ENCODE measurements at places on chromosomes 11 and 22.
A peak's percentile ranks its signal among the peaks of the same experiment; 100 is the strongest.

GRCh38 chr11:40139536-40139935 lies 1319.9 kb downstream of the LRRC4C start:
- DNase-seq: no peak

GRCh38 chr11:125163431-125164063 lies 1.0 kb upstream of the PKNOX2 start:
- no peak for DNase-seq

GRCh38 chr11:783581-784015 lies 6.3 kb downstream of the CEND1 start:
- peak; percentile 84 for DNase-seq

DNA sequence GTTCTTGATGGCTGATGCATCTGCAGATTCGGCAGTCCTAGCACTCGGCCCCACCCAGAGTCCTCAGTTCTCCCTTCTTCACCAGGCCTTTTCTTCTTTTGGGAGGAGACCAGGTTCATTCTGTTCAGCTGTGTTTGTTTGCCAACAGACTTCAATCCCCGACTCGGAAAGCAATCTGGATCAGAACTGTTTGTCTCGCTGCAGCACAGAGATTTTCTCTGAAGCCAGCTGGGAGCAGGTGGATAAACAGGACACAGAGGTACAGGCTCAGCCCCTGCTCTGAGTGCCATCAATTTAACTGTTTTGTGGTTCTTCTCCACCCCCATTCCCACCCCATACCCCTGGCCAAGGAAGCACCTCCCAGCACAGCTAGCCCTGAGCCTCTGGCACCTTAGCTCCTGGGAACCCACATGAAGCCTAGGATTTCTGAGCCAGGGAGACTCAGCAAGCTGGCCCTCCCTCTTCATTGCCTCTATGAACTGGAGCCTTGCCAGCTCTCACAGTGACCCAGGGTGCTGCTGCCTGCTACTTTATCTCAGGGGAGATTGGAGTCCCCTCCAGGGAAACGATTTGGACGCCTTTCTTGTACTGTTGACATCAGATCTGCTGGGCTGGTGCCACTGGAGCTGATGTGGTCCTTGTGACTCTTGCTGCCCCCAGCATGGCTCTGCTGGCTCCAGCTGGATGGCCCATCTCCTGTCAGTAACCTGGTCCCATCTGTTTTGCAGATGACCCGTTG lies 58.2 kb upstream of the HORMAD2 start:
- peak; percentile 54 for DNase-seq

DNA sequence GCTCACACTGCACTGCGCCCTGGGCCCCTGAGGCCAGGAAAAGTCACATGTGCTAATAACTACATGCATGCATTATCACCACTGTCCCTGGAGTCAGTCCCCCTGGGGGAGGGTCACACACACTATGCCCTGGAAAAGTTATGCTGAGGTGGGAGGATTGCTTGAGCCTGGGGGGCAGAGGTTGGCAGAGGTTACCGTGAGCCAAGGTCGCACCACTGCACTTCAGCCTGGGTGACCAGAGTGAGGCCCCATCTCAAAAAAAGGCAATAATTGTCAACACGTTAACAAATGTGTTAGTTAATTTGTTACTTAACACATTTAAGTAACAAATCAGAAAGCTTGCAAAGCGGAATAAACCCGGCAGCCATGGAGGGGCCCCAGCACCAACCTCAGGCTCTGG lies 13.3 kb upstream of the SEC14L6 start:
- no peak for DNase-seq

DNA sequence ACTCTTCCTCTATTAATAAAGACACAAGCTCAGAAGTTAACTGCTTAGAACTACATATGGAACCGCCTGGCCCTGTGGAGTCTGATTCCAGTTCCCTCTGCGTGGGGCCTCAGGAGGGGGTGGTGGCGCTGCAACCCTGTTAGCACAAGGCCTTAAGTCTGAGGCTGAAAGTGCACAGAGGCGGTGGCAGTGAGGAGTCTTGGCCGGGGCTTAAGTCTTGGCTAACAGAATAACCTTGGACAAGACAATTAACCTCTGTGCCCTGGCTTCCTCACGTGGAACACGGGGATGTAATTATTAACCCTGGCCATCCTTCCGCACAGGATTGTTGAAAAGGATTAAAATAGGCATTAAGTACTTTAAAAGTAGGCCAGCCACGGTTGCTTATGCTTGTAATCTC lies 191.5 kb downstream of the CEP164 start:
- no peak for DNase-seq

GRCh38 chr11:115425816-115426215 lies 78.4 kb downstream of the CADM1 start:
- DNase-seq: no peak

- no peak for DNase-seq
Observed at GRCh38 chr11:111605681-111606080, 3.4 kb downstream of the SIK2 start.

GRCh38 chr11:70650075-70650909 lies 252.0 kb downstream of the CTTN start:
- DNase-seq: peak; percentile 63

DNA sequence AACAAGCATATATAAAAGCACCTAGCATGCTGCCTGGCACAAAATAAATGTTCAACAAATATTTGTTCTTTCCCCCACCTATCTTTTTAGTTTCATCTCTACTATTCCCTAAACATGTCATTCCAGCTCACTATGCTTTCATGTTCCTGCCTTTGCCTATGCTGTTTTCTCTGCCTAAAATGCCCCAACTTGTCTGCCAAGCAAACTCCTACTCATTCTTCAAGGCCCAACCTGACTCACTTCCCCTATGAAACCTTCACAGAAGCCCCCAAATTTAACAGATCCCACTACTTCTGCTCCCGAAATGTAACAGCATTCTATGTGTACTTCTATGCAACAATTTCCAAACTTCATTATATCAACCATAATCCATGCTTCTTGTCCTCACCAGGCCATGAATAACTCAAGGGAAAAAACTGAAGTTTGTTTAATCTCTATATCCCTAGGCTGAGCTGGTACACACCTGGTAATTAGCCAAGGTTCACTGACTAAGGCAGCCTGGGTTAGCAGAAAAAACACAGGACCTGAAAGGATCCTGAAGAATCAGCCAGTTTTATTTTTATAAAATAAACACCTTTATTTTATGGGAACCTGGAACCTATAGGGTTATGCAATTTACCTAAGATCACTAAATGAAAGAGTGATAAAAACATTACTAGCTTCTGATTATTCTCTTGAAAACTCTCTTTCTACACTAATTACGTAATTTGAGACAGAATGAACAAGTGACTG lies 72.2 kb downstream of the PAK1 start:
- no peak for DNase-seq

- peak; percentile 81 for DNase-seq
Observed at GRCh38 chr22:38733724-38734381, 21.9 kb downstream of the SUN2 start.

DNA sequence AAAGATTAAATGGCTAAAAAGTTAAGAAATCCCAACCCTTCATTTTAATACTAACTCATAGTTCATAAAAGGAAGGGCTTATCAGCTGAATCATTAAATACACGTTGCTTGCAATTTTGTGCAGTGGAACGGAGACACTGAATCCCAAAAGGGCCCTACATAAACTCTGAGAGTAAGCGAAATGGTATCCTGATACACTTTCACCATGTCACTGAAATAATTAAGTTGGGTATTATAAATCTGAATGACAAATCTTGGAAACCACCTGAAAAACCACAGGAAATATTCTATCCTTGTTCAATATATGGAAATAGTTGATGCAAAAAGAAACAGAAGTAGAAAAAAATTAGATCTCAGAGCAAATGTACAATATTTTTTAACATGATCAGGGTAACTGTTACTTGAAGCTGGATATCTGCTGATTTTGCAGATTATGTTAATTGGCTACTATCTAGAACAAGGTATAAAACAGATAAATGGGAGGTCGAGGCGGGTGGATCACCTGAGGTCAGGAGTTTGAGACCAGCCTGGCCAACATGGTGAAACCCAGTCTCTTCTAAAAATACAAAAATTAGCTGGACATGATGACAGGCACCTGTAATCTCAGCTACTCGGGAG lies 55.1 kb downstream of the MAML2 start:
- DNase-seq: no peak

DNA sequence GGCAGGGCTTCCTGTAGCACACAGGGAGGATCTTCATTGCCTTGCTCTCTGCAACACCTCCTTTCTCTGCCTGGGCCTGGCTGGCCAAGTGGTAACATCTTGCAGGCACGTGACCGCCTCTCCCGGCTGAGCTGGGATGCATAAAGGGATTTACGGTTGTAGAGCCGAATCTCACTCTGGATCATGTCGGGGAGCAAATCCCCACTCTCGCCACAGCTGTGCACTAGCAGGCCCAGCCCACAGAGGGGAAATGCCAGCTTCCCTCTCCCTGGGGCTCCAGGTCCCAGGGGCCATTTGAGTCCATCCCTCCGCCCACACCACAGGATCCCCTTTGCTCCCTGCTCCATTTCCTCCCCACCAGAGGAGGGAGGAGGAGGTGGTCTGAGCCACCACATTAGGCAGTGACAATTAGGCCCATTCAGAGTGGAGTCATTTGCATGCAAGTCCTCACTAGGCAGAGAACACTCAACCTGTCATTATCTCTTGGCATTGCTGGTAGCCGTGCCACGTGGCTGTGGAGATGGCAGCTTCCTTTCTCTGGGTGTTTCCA lies 196.7 kb downstream of the DSCAML1 start:
- DNase-seq: no peak

GRCh38 chr11:74307434-74307833 lies 4.0 kb downstream of the P4HA3 start:
- DNase-seq: no peak

- peak; percentile 38 for DNase-seq
Observed at GRCh38 chr11:123525511-123525918, 95.4 kb downstream of the GRAMD1B start.

- DNase-seq: no peak
Observed at GRCh38 chr22:20978419-20978818, 3.7 kb upstream of the LZTR1 start.

DNA sequence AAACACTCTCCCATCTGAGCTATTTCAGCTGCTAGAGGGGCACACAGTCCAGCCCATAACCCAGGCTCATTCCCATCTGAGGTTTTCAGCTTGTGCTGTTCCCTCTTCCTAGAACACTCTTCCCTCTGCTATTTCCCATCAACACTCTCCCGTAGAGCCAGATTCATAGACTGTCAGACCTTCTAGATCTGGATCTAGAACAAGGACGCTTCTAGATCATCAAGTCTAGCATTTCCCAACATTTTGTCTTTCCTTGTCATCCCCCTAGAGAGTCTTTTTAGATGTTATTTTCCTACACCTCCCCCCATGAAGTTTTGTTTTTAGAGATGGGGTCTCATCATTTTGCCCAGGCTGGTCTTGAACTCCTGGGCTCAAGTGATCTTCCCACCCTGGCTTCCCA lies 13.4 kb downstream of the CRYBA4 start:
- no peak for DNase-seq

DNA sequence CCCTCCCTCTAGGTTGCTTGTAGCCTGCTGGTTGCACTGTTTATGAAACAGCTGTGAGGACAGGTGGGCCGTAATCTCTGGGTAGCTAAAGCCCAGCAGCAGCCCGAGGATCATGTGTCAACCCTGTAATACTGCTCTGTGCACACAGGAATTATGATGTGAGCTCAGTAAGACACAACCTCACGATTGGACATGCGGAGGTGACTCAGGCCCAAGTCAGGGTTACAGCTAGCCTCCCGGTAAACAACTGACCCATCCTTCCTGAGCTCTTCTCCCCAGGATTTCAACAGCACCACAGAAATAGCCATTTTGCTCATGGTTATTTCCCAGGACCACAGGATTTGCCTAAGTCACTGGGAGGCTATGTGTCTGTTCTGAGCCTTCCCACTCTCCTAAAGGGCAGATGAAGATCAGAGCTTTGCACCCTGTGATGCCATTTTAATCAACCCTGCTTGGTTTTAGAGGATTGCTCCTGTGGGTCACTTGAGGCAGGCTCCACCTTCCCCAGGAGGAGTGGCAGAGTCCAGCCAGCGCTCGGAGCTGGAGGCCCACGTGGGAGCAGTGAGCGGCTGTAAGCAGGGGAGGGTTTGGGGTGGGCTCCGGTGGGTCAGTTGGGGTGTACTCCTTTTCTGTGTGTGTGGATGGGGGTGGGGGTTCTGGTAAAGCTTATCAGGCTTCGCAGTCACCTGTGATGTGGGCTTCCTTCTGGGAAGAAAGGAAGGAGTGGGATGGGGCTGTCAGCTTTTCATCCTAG lies at the start of gene AMPD3:
TSS of gene AMPD3 (plus strand) at position 387 of the 754 bp plus-strand sequence. CDS start 6,256 bp downstream, outside the sequence.
- no peak for DNase-seq

DNA sequence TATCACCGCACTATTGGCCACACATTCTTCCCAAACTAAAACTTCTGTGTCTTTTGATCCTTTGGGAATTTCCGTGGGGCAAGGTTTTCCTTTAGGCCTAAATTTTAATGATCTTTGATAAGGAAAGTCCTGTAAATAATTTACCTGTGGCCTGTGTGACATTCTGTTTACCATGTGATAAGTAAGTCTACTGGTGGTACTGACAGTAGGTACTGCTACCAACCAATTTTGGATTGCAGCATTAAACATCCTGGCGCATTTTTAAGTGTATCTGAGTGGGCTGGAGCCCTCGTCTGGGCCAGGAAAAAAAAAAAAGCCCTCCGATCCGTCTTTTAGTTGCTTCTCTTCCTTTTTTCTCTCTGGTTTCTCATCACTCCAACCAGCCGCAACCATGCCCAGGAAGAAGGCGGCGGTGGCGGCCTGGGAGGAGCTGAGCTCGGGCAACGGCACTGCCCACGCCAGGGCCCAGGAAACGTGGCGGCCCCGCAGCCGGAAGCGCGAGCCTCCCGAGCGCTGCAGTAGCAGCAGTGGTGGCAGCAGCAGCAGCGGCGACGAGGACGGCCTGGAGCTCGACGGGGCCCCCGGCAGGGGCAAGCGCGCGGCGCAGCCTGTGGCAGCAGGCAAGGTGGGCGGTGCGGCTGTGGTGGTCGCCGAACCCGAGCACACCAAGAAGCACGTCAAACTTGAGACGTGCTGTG lies 33.6 kb downstream of the ASRGL1 start:
- peak; percentile 50 for DNase-seq

DNA sequence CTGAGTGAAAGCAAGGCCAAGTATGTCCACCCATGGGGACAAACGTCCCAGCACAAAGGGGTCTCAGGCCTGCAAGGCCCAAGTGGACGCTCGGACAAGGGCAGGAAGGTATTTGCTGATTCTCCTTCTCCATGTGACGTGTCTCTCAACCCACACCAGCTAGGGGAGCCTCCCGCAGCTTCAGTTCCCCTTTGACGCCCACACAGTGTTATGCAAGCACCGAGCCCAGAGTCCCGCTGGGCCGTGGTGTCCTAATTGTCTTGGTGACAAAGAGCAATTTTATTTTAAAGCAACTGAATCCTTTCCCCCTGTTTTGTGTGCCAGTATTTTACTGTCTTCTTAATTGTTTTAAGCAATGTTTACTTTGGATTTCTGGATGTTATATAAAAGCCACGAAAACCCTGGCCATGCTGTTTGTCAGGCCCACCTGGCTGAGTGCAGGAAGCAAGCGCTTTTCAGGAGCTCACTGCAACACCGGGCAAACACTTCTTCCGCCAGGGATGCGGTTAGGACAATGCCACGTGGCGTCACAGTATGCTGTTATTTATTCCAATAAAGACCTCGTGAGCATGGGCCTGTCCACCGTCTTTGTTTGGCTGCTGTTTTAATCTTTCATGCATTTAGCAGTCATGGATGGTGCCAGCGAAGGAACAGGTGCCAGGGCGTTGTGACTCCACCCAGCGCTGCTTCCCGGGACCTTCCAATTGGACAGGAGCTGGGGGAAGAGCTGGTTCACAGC lies 8.2 kb upstream of the PARVG start:
- DNase-seq: peak; percentile 73
